Posterior vena cava (tissue), 2 donors: ENCODE measurements at places on chromosomes 11 and 22.

DNA sequence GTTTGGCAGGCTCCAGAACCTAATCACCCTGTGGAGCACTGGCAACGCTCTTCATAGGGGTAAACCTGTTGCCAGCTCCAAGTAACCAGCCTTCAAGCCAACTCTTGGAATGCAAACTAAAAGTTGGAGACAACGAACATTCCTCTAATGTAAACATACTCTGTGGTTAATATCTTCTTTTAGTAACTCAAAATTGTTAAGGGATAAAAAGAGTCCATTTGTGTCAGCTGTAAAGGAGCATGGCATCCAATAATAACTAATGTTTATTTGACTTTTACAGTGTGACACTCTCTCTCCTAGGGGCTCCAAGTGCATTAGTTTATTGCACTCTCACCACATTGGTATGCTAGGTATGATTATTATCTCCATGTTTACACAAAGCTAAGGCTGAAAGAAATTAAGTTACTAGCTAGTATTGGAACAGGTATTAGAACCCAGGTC, 31.0 kb upstream of the AMOTL1 start:
- no peak for DNase-seq

- no peak for DNase-seq
These were observed 141.2 kb downstream of the MIAT start for GRCh38 chr22:26798462-26799065.

DNA sequence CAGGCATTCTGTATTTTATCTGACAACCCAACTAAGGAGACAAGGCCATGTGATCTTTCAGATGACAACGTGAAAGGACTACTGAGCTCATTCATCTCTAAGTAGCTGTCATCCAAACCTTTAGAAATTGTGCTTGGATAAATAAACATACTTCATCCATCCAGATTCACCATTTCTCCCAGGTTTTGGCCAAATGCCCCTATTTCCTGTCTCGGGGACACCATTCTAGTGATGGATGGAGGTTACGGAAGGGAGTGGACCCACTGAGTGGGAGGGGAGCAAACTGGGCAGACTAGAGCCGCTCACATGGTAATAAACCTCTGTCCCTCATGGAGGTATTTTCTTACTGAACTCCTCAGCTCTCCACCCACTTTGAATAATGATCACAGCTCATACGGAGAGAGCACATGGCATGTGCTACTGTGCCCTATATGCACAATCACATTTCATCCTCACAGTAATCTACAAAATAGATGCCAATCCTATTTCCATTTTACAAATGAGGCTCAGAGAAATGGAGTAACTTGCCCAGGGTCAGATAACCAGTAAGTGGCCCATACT, 114.4 kb downstream of the SLC1A2 start:
- no peak for DNase-seq

DNA sequence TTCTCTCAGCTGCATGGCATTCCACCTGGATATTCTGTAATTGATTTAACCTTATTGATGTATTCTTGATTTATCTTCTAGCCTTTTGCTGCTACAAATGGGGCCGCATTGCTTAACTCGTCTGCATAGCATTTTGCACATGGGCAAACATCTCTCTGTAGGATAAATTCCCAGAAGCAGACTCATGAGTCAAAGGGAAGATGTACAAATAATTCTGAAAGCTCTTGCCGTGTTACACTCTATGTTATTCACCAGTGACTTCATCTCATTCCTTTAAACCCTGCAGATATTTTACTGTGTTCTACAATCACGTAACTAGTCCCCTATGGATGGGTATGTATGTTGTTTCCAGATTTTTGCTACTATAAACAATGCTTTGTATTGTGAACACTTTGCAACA, 112.7 kb downstream of the SEZ6L start:
- DNase-seq: no peak

DNA sequence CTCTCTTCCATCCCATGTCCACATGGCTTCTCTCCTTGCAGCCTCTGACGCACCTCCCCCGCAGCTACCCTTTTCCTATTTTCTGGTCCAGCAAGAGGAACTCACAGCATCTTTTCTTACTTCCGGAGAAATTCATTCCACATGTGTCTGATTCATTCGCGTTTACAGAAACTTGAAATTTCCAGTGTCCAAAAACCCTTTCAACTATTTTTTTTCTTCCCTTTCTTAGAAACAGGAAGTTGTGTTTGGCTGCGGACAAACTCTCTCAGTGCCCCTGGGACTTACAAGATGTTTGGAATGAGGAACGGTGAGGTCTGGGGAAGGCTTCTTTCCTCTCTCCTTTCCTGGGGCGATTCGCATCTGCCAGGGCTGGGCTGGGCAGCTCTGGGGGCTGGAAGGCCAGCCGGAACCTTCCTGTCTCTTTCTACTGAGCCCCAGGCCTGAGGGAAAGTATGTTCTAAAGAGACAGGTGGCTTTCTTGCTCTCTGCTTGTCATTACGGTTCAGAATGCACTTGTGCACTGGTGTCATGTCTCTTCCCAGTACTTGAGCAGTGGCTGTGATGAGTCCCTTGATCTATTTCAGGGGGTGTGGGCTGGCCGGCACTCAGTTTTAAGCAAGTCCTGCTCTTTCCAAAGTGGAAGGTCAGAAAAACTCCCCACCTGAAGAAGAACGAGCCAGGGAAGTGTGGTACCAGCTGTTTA, 27.5 kb downstream of the ADAMTS8 start:
- DNase-seq: no peak

GRCh38 chr22:27004434-27004833, 347.0 kb downstream of the MIAT start:
- DNase-seq: no peak

GRCh38 chr11:134142536-134142935, 73.7 kb downstream of the JAM3 start:
- DNase-seq: no peak
